CD4-positive, alpha-beta T cell treated with Interleukin-6 for 4 hours (primary cell): ENCODE measurements at places on chromosomes 3 and 15.

GRCh38 chr3:179809639-179810038, 156.8 kb downstream of the USP13 start:
- no peak for DNase-seq

DNA sequence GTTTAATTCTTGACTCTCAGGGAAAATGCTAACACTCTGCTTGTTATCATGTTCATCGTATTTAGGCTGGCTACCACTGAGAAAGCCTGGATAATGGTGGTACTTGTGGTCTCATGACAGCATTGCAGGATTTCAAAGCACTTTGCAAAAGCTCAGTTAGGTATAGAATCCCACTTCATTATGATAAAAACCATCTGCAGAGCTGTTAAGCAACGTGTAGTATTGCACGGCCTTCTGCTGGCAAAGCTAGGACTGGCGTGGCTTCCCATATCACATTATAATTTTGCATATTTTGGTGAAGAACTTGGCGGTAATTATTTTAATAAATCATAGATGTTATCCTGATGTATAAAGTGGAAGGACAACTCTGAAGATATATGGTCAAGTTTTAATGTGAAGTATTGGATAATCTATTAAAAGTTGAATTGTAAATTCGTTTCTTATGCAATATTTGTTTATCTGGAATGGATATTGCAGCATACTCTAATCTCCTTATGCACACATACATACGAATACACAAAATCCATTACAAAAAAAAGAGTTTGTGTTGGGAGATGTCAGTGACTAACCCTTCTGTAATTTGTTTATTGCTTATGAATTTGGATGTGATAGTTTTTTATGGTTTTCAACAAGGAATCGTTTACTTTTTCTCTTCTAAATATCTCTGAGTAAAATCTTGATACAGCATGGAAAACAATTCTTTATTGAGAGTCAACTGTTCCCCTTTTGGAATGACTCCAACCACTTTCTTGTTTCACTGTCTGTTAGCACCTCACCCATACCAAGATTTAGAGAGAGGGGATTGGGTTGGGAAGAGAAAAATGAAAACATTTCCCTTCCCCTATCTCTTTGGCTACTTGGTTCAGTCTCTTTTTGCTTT, 9.2 kb downstream of the RAB8B start:
- no peak for DNase-seq

DNA sequence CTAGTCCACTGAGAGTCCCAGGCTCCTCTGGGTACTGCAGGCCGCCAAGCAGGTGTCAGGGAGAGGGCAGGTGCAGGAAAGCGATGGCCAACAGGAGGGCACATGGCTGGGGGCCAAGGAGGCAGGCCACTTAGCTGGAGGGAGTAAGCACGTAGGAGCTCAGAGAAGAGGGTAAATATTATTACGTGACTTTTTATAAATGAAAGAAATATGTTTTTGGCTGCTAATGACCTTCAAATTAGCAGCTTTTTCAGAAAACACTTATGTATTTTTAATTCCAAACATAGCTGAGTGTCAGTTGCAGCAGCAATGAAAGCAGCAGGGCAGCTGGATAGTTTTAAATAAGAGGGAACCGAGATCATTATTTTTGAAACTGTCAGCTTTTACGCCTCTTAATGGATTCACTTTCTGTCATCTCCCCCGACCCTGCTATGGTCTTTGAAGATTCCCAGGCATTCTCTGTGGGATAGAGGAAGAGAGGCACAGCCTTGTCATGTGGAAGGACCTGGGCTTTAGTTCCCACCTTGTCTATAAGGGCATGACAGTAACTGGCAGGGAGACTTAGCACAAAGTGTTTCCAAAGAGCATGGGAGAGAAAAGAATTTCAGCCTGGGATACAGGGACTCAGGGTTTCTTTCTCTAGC, 477.1 kb downstream of the EPHB1 start:
- no peak for DNase-seq

DNA sequence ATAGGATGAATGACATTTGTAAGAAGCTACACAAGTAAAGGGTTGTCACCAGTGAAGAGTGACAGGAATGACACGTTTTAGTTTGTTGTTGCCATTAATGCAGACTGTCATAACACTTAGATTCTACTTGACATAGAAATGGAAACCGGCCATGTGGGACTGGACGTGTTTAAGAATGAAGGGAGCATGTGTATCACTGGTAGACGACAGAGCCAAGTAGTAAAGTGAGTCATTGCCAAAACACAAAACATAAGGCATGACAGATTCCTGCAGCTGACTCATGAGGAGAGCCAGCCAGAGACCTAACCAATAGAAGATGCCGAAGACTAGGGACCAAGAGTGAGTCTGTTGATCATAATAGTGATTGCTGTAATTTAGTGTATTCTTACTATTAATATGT, 106.2 kb upstream of the PLAAT1 start:
- DNase-seq: no peak

DNA sequence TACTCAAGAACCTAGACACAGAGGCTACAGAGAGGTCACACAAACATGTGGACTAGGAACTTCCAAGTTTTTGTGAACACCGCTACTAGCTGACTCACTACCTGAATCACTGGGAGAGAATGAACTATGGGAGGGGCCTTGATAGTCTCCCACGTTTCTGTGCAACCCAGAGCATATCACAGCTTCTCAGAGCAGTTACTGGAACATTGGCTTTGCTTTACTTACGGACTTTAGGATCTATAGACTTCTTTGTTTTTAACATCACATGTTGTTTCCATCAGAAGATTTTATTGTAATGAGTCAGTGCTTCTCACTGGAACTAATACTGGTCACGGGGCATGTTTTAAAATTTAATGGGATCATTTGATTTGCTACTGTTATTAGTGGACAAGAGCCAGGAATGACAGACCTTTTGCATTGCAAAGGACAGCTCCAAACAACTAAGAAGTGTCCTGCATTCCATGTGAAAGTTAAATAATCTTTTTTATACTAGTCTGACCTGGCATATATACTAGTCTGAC, 35.6 kb downstream of the RTP4 start:
- DNase-seq: no peak

DNA sequence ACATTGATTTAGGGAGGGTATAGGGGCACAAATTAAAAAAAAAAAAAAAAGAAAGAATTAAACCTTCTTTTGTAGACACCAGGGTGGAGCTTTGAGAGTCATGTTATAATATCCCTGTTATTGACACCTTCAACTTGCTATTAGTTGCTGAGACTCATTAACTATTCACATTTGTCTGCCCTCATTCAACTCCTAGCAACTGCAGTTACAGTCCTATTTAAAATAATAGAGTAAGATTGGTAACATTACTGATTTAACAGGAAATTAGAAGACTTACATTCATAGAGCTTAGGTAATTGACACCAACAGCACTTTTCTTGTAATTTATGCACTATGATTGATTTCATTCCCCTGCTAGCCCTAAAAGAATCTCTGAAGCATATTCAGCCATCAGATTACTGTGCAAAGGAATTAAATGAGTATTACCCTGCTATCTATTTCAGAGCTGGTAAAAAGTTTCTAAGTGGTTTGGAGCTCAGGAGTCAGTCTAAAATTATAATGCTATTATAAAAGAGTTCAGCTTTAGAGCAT, 148.8 kb upstream of the TBL1XR1 start:
- no peak for DNase-seq

GRCh38 chr15:97545799-97546198, 414.7 kb upstream of the ARRDC4 start:
- DNase-seq: no peak
